ENCODE measurements at places on chromosomes 1 and 21.
A peak's percentile ranks its signal among the peaks of the same experiment; 100 is the strongest.

DNA sequence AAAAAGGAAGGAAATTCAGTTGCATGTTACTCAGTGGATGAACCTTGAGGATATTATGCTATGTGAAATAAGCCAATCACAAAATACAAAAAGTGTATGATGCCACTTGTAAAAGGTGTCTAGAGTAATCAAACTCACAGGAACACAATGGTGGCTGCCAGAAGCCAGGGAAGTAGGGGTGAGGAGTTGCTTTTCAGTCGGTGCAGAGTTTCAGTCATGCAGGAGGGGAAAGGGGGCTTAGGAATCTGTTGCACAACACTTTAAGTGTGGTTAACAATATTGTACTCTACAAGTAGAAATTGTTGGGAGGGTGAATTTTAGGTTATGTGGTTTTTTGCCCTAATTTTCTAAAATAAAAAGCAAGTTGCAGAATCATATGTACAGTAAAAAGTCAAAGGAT, 184.2 kb upstream of the RAB4A start:
- no peak for DNase-seq

DNA sequence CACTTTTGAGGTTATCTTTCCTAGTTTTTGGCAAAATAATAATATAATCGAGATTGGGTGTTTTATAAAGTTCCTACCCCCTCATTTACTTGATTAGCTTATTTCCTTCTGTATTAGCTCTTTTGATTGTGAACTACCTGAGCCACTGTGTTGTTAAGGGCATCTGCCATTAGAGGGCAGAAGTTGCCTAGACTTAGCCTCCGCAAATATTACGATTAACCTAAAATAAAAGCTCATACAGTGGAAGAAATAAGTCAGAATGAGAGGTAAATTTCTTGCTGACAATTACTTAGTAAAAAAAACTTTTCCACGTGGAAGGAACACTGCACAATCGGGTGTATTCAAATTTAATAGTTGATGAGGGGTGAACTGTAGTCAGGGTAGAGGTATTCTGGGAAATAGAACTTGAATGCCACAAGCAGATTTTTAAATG, 2.3 kb downstream of the H3-3A start:
- peak; percentile 75 for DNase-seq

DNA sequence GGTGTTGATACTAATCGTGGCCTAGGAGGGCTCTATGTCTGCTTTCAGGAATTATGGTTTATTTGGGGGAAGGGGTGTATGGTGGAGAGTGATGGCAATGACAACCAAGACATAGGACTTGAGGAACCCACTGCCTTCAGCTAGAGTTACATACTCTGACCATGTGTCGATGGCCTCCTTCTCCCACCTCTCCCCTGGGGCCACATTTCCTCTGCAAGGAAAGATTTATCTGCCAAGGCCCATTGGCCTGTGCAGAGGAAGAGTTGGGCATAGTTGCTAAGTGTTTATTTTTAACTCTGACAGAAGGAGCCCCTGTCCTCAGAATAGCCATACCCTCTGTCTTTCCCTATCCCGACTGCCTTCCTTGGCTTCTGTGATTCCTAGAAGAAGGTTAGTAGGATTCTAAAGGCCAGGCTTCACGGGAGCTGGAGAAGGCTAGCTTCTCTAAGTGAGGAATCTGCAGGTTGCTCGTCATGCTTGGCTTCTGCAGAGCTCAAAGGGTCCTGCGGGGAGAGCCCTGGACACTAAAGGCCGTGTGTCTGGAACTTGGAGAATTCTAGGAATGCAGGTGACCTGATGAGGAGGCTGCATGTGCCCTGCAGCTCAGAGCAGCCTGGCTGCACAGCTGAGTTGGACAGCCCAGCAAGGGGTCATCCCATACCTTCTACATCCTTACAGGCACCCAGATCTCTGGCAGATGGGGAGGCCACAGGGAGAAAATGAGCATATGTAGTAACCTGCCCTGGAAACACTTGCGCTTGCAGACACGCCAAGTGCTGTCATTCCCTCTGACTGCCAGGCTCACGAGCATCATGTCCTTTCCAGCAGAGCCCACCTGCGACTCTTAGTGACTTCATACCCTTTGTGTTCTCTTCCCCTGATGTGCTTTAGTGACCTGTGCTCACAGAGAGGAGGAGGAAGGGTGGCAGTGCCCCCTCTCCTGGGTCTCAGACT, 9.7 kb downstream of the MAPKAPK2 start:
- no peak for DNase-seq

GRCh38 chr1:156623946-156624813, 5.0 kb downstream of the HAPLN2 start:
- DNase-seq = peak; percentile 34

GRCh38 chr1:189708674-189709073, 769.0 kb downstream of the BRINP3 start:
- no peak for DNase-seq

GRCh38 chr1:204758601-204759000, 73.1 kb upstream of the LRRN2 start:
- DNase-seq = no peak

GRCh38 chr1:107359472-107360241, 218.8 kb downstream of the NTNG1 start:
- DNase-seq = no peak

GRCh38 chr1:101366513-101367215, 129.8 kb downstream of the S1PR1 start:
- DNase-seq = no peak

DNA sequence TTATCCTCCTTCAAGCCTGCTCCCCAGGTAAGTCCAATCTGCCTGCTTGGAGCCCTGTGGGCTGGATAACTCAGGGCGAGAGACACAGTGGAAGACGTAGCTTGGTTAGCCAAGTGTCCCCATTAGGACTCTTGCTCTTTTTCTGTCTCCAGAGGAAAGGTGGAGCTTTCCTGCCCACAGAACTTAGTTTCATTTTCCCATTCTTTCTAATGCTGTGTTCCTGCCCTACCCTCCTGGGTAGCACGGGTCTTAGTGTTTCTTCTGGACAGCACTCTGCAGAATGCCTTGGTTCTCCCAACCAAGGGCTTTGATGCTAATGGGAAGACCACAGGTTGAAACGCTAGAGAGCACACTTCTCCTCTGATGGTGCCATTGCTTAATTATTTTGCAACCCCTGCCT, 92.5 kb upstream of the LRRC8D start:
- no peak for DNase-seq

DNA sequence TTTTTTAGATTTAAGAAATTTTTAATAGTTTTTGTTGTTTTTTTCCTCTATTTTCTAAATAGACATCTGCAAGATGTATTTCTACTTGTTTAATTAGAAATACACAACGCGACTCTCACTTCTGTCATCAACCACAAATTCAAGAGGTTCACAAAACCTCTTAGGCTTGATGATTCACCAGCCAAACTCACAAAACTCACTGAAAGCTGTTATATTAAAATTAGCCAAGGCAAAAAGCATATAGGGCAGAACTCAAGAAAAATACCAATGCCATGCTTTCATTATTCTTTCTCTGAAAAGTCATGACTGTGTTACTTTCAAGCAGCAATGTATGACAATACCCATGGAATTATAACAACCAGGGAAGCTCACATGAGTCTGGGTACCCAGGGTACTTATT, 487.0 kb upstream of the RGS18 start:
- no peak for DNase-seq

DNA sequence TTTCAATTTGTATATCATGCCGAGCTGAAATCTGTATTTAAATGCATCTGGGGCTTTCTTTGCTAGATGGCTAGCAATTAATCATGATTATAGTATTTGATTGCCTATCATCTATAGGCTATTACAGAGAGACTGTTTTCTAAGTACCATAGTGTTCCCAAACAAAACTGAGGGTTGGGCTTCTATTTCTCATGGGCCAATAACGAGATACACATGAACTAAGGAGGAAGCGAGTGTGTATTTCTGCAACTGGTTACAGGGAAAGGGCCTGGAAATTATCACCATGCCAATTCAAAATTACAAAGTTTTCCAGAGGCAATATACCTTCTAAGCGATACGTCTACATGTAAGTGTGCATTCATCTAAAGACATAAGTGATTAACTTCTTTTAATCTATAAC, 744.5 kb upstream of the BRINP3 start:
- DNase-seq = no peak

DNA sequence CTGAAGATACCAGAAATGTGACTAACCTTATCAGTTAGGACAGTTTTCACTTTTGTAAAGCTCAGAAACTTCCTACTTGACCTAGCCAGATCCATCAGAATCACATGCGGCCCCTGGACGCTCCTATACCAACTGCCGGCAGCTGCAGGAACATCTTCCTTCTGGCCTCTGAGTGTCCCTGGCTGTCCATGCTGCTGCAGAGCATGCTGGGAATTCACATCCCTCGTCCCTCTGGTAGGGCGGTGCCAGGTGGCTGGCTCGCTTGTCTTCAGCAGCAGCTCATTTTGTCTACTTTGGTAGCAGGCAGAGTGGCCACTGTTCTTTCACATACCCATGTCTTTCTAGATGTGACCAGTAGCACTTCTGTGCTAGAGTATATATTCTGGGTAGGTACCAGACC, 34.4 kb downstream of the HHAT start:
- DNase-seq = no peak

DNA sequence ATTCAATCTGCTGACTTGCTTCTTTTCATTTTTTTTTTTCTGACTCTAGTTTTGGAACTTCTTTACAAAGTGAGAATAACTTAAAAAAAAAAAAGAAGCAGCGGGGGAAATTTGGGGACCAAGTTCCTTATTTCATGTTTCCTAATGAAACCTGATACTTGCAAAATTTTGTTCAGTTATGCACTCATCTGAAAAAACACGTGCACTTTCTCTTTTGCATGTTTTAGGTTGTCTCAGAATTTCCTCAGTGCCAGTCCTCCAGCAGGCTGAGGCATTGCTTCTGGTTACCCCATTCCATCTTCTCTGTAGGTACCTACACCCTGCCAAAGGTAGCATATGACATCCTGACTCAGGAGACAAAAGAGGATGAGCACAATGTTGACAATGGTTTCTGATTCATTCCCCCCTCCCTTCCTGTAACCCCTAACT, 299.7 kb downstream of the GRIK1 start:
- DNase-seq = no peak

- DNase-seq = no peak
Observed at GRCh38 chr1:110281363-110282290, 57.5 kb upstream of the RBM15 start.

GRCh38 chr1:173414136-173414535, 63.0 kb upstream of the PRDX6 start:
- DNase-seq = no peak

- no peak for DNase-seq
Observed at GRCh38 chr1:51709951-51710350, 93.1 kb downstream of the OSBPL9 start.

- no peak for DNase-seq
Observed at GRCh38 chr1:29924017-29924431, 687.7 kb downstream of the PTPRU start.

DNA sequence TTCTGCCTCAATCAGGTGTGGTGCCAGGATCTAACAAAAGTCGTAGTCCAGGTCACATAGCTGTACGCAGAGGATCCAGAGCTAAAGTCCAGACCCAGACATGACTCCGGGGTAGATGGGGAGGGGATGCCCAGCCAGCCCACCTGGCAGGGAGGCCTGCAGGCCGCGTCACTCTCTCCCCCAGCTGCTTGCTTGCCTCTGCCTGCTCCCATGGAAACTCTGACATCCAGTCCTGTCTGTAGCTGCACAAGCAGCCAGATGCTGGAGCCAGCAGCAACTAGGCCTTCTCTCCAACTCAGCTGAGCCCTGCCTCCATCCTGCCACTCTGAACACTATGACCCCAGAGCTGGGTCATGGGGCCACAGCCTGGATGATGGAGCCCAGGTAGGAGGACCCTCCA, 8.1 kb downstream of the COL8A2 start:
- no peak for DNase-seq

- DNase-seq = no peak
Observed at GRCh38 chr1:58802640-58803399, 19.0 kb upstream of the JUN start.

DNA sequence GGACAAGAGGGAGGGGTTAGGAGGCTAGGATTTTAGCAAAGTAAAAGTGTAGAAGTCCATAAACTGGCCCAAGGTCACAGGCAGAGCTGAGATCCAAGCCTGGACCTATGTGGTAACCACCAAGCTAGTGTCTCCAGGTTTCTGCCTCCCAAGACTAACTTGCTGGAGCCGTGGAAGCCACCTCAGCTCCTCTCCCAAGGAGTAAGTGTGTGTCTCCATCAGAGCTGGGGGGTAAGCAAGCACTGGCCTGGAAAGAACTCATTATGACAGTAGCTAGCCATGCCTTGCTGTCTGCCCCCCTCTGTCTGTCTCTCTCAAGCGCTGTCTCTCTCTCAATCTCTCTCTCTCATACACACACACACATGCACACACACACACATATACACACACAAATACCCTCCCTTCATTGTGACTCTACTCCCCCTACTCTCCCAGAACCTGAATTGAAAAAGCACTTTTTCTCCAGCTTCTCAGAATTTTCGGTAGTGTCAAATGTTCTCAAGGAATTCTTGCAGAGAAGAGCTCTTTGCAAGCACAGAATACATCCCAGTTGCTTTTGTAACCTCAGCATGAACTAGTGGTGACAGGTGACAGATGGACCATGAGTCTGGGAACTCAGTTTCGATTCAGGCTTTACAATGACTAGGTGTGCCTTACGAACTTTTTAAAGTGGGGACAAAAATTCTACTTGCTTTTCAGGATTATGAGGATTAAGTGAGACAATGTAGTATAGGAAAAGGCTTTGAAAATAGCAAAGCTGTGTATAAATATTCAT, 238.0 kb upstream of the FGGY start:
- DNase-seq = no peak

DNA sequence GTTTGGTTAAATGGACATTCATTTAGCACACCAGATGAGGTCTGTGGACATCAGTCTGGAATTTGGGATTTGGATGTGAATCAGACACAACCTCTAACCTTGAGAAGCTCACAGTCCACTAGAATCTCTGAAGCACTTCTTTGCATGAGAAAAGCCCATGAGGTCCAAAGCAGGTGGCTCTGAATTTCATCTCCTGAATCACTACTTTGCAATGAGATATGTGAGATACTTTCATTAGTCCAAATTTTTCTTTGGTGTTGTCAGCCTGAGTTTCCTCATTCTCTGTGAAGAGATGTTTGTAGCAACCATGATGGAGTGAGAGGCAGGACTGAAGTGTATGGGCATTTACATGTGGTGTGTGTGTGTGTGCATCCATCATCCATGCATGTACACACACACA, 16.5 kb upstream of the LCE2D start:
- no peak for DNase-seq

DNA sequence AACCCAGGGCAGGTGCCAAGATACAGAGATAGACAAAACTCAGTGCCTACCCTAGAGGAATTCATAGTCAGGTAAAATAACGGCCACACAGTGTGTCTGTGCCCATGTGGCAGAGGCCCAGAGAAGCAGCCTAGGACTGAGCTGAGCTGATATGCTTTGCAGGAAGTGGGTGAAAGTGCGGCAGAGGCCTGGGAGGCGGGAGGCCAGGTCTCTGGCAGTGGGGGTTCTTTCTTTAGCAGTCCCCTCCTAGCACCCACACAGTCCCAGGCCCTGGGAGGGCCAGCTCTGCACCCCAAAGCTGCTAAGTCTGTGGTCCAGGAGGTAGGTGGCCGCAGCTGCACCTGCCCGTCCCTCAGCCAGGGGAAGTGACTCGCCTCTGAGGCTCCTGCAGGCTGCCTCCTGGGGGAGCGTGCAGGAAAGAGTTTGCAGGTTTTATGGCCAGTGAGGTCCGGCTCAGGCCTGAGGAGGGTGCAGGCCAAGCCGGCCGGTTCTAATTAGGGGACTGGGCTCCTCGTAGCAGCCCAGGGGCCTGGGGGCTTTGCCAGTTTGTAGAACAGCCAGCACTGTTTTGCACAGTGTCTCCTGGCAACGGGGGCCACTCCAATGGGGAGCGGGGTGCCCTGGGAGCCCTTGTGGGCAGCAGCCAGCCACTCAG, 107.9 kb downstream of the SPSB1 start:
- DNase-seq = no peak

Data from CD4-positive, alpha-beta T cell treated with Interleukin-10 for 1 hour (primary cell).